ENCODE measurements at places on chromosomes 6 and 20.

GRCh38 chr6:77656999-77657764, 4.3 kb downstream of the MEI4 start:
- DNase-seq: no peak

DNA sequence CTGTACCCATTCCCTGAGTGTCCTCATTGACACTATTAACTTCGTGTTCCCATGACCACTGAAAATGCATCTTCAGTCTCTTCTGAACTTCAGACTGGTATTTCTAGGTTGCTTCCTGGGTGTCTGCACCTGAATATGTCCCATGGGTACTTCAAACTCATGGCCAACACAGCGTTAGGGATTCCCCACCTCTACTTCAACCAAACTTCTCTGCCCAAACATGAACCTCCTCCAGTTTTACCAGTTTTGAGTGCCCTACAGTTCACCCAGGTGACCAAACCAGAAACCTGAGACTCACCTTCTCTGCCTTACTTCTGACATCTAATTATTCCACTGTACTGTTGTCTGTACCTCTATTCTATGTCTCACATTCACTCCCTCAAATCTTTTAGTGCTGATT, 99.5 kb upstream of the SUPT3H start:
- DNase-seq: no peak

DNA sequence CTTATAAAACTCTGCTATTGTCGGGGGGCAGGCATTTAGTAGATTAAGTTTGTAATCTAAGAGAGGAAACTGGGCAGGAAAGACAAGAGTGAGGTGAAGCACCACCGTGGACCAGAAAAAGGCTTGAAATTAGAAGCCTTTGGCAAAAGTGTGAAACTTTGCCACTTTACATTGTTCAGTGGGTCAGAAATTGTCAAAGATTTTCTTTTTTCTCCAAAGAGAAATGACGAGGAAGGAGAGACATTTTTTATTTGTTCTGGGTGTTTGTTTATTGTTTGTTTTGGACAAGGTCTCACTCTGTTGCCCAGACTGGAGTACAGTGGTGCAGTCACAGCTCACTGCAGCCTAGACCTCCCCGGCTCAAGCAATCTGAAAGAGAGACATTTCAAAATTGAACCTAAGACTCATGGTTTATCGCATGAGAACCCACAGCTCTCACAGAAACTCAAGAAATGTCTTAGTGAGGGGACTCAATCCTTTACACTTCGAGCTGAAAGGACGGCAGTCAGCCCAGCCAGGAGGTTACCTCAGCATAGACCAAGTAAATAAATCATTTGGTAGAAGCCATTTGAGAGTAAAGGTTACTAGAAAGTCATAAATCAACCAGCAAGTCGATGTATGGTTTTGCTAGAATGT, 262.8 kb upstream of the TAB2 start:
- no peak for DNase-seq

DNA sequence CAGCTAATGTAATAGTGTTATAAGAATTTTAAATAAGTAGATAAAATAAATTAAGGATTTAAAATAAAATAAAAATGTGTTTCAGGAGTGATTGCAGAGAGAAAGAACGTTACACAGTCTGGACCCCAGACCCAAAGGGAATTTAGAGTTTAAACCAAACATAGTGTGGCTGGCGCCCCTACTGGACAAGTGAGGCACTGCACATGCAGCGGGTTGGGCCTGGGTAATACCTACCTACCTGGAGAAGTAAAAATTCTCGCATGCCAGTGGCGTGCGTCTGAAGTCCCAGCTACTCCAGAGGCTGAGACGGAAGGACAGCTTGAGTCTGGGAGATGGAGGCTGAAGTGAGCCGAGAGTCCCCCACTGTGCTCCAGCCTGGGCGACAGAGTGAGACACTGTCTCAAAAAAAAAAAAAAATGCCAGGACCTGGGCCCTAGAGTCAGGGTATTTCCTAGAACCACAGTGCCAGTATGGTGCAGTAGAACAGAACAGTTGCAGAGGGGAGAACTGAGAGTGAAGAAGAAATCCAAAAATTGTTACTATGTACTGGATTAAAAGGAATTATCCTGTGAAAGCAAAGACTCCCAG, 71.4 kb upstream of the TCF21 start:
- peak; percentile 7 for DNase-seq

- peak; percentile 58 for DNase-seq
Measured at GRCh38 chr20:58017231-58017969, 211.1 kb downstream of the ANKRD60 start.

DNA sequence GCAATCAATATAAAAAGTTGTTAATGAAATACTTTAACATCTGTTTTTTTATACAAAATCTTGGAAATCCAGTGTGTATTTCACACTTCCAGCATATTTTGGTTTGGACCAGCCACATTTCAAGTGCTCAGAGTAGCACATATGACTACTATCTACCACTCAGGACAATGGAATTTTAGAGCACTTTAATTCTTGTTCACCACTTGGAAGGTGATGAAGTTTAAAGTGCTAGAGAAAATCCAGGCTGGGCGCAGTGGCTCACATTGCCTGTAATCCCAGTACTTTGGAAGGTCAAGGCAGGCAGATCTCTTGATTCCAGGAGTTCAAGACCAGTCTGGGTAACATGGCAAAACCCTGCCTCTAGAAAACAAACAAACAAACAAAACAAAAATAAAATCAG, 6.1 kb upstream of the SLC35B3 start:
- DNase-seq: no peak

DNA sequence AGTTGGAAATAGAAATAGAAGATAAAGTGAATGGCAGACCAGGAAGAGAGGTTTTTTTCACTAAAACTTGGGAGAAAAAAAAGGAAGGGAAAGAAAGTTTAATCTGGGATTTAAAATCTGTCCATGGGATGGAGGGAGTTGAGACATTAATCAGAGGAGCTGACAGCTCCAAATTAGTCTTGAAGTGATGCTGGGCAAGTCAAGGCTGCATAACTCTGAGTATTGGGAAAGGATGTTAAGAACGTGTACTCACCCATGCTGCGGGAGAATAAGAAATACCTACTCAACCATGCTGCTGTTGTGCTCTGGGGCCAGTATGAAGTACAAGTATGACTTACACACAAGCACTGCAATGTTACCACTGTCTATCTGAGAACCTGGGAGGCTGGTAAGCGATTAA, 47.5 kb downstream of the SNRNP48 start:
- no peak for DNase-seq

GRCh38 chr20:24046888-24047287, 58.3 kb upstream of the GGTLC1 start:
- DNase-seq: no peak

- peak; percentile 10 for DNase-seq
Measured at GRCh38 chr6:93468291-93468690, 48.9 kb upstream of the EPHA7 start.

GRCh38 chr6:19838442-19839236, 1.5 kb downstream of the ID4 start:
- DNase-seq: no peak

DNA sequence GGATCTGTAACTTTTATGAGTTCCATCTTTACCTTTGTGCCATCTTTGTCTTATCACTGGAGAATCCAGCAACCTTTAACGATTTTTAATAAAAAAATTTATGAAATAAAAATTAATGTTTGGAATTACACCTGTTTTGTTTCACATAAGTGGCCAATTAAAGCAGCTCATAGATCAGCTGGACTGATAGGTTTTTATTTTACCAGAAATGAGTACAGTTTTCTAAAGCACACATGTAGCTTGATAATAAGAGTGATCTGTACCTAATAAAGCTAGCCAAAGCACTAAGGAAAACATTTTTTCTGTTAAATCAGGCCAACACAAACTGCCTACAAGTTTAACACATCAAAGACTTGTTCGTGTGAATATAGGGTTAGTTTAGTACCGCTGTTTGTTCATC, 500.1 kb downstream of the CDKAL1 start:
- DNase-seq: no peak

DNA sequence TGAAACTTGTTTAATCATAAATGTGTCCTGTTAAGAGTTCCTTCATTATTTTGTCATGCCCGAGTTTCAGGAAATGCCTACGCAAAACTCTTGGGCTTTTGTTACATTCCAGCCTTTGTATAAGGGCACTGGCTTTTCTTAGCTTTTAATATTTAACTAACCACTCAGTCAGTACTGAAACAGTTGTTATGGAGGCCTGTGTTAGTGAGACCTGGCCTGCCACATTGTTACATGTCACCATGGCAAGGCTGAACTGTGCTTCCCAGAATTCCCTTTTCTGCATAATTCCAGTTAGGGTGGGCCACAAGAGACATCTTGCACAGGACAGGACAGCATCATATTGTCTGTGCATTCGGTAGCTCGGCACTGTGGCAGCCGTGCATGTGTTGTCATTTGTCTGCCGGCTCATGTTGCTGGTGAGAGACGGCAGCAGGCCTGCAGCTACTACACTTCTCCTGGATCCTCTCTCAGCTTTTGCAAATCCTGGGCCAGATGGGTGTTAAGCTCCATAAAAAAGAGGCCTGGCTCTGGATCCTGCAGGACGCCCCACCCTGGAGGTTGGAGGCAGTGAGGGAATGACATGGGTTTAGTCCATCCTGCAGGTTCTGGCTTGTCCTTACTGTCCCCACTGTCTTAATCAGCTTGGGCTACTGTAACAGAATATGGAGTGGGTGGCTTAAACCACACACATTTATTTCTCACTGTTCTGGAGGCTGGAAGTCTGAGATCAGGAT, 128.8 kb upstream of the DTNBP1 start:
- DNase-seq: no peak

GRCh38 chr20:35988910-35989463, 20.6 kb downstream of the CNBD2 start:
- DNase-seq: no peak

- DNase-seq: no peak
Measured at GRCh38 chr6:105374010-105374420, 28.9 kb downstream of the PREP start.

DNA sequence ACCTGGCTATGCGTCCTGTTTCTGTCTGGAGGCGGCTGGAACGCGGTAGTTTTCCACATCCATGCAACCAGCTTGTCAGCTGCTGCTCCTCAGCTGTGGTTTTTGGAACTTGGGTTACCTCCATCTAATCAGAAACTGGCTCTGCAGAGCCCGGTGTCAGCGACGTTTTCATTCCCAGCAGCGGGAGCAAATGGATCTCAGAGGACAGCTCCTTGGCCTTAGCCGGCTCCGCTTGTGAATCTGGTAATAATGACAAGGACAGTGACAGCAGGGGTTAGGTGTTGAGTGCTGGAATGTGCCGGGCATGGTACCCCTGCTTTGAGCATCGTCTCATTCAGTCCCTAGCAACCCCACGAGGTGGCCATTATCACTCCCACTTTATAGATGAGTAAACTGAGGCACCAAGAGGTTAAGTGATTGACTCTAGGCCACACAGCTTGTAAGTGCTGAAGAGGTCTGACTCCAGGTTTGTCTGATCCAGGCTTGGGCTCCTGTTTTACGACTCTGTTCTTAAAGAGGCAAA, 1.3 kb downstream of the SLCO4A1 start:
- DNase-seq: no peak

GRCh38 chr6:113805173-113805790, 51.9 kb upstream of the MARCKS start:
- DNase-seq: no peak

- DNase-seq: no peak
Measured at GRCh38 chr6:83696674-83697073, 12.2 kb downstream of the SNAP91 start.

DNA sequence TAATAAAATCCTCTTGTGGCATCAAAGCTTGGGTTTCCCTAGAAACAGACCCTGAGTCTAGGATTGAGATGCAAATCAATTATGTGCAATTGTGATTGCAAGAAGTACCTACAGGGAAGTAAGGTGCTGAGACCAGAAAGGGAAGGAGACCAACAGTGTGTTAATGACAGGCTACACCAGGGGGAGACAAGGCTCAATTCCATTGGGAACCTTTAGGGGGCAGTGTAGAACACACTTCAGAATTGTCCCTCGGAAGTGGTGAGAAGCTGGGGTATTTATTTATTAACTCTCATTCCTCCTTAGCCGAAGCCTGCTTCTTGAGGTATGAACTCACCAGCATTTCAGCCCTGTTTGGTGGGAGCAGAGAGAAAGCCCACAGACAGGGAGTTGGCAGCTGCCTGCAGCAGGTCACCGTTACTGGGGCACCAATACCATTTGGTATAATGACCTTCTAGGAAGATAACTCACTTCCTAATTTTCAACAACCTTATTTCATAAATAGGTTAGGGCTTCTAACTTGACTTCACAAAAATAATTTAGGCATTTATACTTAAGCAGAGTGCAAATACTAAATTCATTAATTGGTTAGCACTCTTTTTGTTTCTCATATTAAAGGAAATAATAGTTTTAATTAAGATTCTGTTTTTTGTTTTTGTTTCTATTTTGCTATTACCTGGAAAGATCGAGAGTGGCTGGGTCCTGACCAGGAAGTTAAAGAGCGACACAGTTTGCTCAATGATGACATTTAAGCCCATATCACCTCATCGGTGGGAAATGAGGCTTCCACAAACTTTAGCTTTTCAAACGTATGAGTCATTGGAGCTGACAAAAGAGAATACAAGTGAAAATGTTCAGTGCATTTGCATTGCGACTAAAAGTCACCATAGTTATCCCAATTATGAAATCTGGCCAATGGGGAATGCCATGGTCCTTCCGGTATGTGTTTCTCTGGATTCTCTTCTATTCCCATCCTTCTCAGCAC, 94.8 kb downstream of the BTBD3 start:
- peak; percentile 39 for DNase-seq

GRCh38 chr6:19311786-19312185, 525.4 kb upstream of the ID4 start:
- no peak for DNase-seq

DNA sequence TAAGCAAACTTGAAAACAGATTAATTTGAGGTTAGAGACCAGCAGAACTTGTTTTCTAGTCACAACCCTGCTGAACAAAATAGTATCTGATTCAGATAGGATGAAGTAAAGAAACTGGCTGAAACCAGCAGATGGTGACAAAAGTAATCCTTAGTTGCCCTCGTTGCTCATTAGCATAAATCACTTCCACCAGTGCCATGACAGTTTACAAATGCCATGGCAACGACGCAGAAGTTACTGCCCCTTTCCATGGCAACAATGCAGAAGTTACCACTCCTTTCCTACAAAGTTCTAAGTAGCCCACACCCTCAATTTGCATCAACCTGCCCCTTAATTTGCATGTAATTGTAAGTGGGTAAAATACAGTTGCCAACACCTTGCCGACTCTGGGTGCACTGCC, 23.7 kb downstream of the SNRPB start:
- no peak for DNase-seq

DNA sequence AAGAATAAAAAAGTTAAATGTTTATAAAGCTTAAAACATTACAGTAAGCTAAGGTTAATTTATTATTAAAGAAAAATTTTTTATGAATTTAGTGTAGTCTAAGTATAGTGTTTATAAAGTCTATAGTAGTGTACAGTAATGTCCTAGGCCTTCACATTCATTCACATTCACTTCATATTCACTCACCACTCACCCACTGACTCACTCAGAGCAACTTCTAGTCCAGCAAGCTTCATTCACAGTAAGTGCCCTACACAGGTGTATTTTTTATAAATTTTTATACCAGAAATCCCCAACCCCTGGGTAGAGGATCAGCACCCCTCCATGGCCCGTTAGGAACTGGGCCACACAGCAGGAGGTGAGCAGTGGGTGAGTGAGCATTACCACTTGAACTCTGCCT, 24.3 kb upstream of the ADGRF1 start:
- no peak for DNase-seq

Measured in Panc1 (cell line).